ENCODE measurements at places on chromosomes 2 and 18.

- DNase-seq: no peak
Measured at GRCh38 chr18:9280849-9281248, 53.7 kb upstream of the TWSG1 start.

DNA sequence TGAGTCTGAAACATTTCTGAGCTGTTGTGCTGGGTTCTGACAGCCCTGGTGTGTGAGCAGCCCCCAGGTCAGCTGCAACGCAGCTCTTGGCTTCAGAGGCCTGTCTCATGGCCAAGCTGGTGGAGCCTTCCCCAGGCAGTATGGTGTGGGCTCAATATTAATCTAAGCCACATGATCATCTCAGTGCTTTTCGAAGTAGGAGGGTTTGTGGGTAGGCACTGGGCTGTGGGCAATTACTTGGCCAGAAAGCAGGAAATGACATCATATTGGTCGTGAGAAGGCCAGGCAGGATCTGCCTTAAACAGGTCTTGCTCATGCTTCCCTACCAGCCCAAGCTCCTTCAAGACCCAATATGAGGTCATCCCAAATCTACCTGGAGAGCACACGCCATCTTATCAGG lies 26.9 kb downstream of the LOXHD1 start:
- DNase-seq: no peak

DNA sequence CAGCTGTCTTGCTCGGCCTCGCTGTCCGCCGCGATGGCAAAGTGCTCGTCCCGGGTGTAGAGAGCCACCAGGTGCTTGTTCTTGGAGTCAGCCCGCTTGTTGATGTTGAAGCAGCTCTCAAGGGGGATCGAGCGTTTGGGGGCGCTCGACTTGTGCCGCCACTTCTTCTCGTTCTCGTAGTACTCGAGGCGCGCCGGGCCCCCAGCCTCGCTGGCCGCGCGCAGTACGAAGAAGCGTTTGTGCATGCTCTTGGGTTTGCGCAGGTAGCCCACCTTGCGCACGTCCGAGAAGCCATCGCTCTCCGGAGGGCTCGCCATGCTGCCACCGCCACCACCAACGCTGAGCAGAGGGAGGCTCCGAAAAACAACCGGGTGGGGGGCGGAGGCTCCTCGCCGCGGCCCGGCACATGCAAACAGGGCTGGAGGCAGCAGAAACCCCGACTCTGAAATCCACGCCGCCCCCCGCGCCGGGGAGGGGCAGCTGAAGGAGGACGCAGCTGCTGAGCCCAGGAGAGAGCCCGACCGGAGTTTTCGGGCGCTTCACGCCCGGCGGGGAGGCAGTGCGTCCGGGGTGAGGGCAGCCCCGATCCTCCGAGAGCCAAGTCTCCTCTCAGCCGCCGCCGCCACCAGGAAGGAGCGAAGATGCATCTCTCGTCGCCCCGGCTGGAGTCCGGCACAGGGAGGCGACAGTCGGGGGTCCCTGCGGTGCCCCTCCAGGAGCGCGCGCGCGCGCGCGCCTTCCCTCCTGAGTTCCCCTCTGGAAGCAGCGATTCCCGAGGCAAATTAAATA lies 1.0 kb downstream of the IRS1 start:
- DNase-seq: peak; percentile 46

DNA sequence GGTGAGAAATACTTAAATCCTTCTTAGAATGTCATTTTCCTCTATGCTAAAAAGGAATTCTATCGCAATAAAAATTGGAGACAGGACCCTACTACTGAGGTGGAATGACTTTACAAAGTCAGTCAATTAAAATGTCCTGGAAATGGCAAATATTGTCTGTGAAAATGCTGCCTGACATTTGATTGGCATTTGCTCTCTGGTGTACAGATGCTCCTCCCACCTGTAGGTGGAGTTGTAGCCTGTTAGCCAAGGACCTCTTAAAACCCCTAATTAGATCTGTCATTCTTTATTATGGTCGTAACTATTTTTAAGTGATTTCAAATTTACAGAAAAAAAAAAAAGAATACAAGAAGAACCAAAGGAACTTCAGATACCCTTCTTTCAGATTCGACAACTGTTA lies 393.1 kb upstream of the KLHL29 start:
- no peak for DNase-seq

GRCh38 chr2:202848813-202849212 lies 22.8 kb downstream of the ICA1L start:
- DNase-seq: no peak

DNA sequence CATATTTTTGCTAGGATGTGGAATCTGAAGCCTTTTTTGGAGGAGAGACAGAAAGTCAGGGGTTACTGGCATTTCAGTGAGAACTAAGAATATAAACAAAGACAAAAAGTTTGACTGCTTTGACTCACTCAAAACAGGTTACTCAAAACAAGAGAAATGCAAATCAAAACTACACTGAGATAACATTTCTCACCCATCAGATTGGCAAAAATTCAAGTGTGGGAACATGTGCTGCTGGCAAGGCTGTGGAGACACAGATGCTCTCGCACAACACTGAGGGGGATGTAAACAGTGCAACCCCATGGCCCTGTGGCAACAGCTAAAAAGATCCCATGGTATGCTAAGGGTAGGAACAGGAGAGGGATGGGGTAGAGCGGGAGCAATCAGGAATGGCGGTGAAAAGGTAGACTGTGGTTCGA lies 86.6 kb downstream of the DTNB start:
- no peak for DNase-seq

DNA sequence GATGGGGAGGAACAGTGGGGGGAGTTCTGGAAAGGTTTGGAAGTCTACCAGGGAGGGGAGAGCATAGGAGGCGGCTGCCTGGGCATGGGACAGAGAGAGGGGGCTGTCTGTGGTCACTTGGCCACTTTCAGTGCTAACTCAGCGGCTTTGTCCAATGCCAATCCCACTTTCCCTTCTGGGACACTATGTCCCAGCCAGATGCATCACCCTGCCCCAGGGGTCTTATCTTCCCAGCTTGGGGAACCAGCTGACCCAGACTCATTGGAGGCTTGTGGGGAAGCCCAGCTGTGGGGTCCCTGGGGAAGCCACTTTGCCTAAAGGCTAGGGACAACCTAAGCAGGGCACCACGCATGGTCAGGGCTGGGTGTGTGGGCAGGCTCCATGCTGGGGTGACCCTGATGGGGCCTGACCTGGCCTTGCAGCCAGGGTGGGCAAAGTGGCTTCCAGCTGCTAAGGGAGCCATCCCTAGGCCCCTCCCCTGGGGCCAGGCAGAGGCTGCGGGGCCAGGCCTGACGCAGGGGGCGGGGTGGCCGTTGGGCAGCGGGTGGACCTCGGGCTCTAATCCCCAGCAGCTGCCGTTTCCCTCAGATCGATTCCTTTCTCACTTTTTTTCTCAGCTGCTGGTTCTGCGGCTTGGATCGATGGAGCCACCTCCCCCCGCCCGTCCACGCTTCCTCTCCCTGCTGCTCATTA lies 1.6 kb upstream of the ASIC4 start:
- no peak for DNase-seq

GRCh38 chr18:49905771-49906170 lies 92.4 kb upstream of the ACAA2 start:
- no peak for DNase-seq

DNA sequence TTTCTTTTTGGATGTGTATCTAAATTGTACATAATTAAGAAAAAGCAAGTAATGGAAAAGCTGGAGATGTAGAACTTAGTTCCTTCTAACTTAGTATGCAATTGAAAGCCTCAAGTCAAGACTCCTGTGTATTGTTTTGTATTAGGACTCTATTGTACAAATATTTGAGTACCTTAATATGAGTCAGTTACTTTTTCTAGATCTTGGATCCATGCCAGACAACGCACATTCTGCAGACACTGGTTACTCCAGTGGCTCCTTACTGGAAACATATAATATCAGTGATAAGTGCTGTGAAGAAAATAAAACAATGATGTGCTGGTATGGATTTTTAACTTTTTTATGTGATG lies 1.5 kb downstream of the SLC39A10 start:
- no peak for DNase-seq

DNA sequence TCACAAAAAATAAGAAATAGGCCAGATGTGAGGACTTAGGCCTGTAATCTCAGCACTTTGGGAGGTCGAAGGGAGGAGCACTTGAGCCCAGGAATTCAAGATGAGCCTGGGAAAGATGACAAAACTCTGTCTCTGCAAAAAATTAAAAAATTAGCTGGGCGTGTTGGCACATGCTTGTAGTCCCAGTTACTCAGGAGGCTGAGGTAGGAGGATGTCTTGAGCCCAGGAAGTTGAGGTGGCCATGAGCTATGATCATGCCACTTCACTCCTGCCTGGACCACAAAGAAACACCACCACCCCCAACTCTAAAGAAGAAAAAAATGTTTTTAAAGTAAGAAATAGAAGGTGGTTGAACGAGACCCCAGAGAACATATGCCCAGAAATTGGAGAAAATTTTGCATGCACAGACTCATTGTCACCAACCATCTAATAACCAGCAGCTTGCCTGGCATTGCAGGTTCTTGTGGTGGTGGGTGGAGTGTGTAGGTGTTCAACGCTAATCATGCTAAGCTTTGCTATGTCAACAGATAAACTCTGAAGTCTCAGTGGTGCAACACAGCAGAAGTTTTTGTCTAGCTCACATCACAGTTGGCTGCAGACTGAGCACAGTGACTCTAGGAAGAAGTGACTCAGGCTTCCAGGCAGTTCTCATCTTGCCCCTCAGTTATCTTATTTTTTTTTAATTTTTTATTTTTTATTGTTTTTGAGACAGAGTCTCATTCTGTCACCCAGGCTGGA lies 18.6 kb downstream of the ARL4C start:
- DNase-seq: no peak

DNA sequence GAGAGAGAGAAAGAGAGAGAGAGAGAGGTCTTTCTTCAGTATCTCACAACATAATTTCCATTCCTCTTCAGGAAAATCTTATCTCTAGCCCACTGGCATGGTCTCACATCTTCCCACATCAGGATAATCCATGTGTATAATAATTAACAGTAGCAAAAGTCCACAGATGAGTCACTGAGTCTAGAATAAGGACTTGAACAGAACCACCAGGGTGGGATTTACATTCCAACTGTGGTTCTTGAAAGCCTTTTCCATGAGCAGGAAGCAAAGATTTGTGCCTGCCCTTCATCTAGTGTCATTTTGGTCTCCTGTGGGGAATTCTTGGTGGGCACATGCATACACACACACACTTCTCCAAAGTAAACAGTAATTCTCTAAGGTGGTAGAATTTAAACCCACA lies 107.1 kb upstream of the TCF4 start:
- DNase-seq: no peak

- DNase-seq: no peak
Measured at GRCh38 chr2:205975082-205975949, 110.7 kb downstream of the INO80D start.

DNA sequence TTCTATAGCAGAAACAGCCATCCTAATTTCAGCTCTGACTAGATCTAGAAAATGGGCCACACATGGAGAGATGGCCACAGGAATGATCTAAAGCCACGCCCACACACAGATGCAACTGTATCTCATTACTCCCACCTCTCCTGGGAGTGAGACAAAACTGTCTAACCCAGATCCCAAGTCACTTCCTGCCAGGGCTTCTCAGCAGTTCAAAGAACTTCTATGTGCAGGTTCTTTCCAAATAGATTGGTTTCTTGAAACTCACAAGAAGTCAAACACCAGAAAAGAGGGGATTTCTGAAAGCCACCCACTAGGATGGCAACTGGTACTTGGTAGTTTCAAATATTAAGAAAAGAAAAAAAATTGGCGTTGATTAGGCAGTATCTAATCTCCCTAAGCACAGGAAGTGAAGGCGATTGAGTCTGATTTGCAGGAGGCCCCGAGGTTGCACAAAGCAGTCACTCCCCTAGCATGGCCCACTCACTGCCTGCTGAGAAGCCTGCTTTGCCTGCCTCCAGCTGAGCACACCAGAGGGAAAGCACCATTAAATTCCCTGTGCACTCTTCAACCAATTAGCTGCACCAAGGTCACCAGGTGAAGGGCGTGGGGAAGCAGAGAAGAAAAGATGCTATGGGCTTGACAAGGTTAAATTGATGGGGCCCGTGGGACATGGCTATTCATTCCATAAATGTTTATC lies 51.1 kb downstream of the PAPOLG start:
- DNase-seq: peak; percentile 59

DNA sequence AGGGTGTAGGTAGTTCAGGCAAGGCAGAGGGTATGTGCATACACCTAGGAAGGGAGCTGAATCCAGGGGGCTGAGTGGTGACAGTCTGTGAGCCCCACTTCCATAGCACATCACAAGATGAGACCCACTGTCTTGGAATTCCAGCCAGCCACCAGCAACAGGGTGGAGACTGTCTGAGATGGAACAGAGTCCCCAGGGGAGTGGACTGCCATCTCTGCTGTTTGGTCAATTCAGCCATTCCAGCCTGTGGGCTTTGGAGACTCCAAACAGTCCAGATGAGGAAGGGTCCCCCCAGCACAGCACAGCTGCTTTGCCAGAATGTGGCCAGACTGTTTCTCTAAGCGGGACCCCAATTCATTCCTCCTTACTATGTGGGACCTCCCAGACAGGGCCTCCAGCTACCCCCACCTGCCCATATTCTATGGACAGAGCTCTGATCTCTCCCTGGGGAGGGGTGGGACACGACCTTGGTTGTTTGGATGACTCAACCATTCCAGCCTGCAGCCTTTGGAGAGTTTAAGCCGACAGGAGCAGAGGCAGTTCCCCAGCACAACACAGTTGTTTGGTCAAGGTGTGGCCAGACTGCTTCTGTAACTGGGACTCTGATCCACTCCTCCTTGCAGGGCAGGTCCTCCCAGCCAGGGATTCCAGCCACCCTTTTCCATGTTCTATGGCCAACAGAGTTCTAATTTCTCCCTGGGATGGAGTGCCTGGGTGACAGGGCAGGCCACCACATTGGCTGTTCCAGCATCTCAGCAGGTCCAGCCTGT lies 178.0 kb downstream of the RND3 start:
- DNase-seq: no peak

DNA sequence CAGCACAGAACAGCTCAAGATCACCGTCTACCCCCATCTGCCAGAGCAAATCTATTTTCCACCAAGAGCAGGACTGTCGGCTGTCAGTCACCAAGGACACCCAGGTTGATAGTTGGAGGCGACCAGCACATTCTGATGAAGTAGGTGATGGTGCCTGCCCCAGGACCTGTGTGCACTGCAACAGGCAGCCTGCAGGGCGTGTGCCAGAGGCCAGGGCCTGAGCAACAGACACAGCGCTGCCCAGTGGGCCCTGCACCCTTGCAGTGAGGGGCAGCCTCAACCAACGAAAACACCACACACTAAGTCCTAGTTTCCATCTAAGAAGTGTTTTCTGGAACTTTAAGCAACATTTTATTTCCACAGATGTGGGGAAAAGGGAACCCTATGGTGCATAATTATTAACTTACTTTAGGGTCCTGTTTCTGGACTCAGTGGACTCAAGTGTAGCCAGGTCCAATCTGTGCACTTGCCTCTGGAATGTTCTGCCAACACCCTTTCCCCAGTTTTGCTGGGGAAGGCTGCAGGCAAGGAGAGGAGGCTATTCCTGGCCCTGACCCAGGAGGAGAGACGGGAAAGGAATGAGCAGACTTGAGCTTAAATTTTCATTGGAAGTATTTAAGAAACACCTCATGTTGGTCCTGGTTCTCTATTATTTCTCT lies 61.5 kb downstream of the ADNP2 start:
- DNase-seq: no peak

- DNase-seq: no peak
Measured at GRCh38 chr18:7730682-7731081, 163.6 kb downstream of the PTPRM start.

GRCh38 chr2:210555555-210555954 lies 844 bp upstream of the CPS1 start:
- no peak for DNase-seq

GRCh38 chr2:101474731-101475384 lies at the start of gene RFX8:
Gene RFX8 (minus strand): TSS chr2:101475112. CDS start chr2:101466848, 8,264 bp downstream.
- DNase-seq: peak; percentile 64

Measured in stimulated activated CD4-positive, alpha-beta T cell treated with anti-CD3 and anti-CD28 coated beads, Interleukin-4, amount 100 ng/mL, for 4 hours (primary cell).